ENCODE measurements at places on chromosomes 6 and 20.

- DNase-seq, result no peak
These were observed 33.5 kb upstream of the UBR2 start for GRCh38 chr6:42530296-42530695.

- no peak for DNase-seq
These were observed 95.8 kb downstream of the BANF2 start for GRCh38 chr20:17795501-17796071.

GRCh38 chr6:37612475-37612874 lies 85.2 kb downstream of the MDGA1 start:
- no peak for DNase-seq

DNA sequence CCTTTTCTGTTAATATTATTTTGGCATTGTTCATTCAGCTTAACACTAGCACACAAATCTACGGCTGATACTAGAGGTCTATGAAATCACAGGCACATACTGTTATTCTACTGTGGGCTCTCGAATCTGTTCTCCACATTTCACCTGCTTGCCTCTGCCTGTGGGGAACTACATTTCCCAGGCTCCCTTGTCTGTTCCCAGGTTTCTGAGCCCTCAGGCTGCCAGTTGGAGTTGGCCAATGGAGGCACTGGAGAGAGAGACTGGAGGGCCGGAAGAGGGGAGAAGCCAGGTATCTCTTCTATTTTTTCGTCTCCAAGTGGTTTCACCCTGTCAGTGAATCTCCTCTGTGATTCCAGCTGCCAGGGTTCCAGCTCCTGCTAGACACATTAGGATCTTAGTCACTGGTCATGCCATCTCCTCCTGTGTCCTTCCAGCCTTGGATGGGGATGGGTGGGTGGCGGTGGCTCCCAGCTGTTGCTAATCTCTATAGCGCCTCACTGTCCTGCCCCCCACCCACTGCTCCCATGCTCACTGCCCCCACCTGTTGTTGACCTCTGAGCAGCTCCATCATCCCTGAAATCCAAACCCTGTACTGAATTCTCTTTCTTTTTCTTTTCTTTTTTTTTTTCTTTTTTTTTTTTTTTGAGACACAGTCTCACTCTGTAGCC lies 188.2 kb downstream of the LRFN2 start:
- peak; percentile 41 for DNase-seq

All from iPS DF 6.9 (cell line).